ENCODE measurements at places on chromosomes 12 and 14. TPM values are rescaled to one million over a fixed set of nuclear protein-coding genes. Genes with fewer than 3 reads are reported as not detected.

The TOMM20L gene
- polyA plus RNA-seq = not detected

The TSHR gene
- not detected for polyA plus RNA-seq

The KRT73 gene
- not detected for polyA plus RNA-seq

The A2M gene
- polyA plus RNA-seq = not detected

The TDRD9 gene
- polyA plus RNA-seq = not detected

The TRIM9 gene
- 5.7 TPM for polyA plus RNA-seq

The MAP1LC3B2 gene
- polyA plus RNA-seq = 1.4 TPM

The PKP2 gene
- 2.3 TPM for polyA plus RNA-seq

The PPP1R1A gene
- not detected for polyA plus RNA-seq

- no peak for DNase-seq
Measured at GRCh38 chr14:30874999-30875787, 834 bp downstream of the COCH start.

DNA sequence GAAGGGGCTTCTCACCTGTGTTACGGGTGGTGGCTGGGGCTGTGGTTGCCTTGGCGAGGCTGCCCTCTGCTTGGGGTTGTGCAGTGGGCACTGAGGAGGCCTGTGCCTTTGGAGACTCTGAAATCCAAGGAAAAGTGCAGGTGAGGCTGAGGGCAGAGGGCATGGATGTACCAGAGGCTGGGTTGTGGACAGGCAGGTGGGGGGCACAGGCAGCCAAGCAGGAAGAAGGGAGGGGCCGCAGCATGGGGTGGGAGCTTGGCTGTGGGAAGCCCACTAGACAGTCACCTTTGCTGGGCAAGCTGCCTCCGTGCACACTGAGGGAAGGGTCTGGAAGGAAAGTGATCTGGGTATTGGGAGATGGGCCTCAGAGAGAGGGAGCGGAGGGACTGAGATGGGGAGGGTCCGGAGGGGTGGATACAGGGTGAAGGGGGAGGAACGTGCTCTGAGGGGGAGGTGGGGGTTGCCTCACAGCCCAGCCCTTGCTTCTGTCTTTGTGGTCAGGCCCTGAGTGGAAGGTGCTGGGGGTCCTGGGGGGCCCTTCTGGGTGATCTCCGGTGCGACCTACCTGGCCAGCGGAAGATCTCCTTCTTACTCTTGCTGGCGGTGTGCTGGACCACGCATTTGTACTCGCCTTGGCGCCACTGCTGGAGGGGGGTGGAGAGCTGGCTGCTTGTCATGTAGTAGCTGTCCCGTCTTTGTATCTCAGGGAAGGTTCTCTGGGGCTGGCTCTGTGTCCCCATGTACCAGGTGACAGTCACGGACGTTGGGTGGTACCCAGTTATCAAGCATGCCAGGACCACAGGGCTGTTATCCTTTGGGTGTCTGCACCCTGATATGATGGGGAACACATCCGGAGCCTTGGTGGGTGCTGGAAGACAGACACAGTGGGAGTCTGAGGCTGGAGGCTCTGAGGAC is 318.7 kb downstream of the TMEM121 start:
- DNase-seq = no peak

DNA sequence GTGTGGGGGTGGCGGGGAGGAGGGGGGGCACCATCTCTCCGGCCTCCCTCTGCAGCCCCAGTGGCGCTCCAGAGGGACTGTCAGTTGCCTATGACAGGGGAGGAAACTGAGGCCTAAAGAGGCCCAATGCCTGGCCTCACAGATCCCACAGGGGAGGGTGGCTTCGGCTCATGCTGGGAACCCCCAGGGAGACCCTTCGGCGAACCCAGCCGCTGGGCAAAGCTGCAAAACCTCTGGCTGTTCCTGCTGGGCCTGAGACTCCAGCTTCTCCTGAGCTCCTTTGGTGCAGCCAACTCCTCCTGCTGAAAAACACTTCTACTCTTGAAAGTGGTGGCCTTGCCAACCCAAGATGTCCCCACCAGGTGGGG is 170.1 kb upstream of the RTL1 start:
- DNase-seq = no peak

- no peak for DNase-seq
Measured at GRCh38 chr14:41642789-41643188, 36.1 kb downstream of the LRFN5 start.

- DNase-seq = no peak
Measured at GRCh38 chr12:17206553-17206952, 600.6 kb upstream of the LMO3 start.

DNA sequence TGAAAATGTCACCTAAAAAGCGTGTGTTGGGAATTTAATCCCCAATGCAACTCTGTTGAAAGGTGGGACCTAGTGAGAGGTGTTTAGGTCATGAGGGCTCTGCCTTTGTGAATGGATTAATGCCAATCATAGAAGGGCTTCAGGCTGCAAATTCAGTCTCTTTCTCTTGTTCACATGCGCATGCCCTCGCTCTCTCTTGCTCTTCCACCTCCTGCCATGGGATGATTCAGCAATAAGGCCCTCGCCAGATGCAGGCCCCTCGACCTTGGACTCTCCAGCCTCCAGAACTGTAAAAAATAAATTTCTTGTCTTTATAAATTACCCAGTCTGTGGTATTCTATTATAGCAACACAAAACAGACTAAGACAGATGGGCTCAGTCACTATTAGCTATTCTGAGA is 55.4 kb downstream of the PLXNC1 start:
- DNase-seq = no peak

DNA sequence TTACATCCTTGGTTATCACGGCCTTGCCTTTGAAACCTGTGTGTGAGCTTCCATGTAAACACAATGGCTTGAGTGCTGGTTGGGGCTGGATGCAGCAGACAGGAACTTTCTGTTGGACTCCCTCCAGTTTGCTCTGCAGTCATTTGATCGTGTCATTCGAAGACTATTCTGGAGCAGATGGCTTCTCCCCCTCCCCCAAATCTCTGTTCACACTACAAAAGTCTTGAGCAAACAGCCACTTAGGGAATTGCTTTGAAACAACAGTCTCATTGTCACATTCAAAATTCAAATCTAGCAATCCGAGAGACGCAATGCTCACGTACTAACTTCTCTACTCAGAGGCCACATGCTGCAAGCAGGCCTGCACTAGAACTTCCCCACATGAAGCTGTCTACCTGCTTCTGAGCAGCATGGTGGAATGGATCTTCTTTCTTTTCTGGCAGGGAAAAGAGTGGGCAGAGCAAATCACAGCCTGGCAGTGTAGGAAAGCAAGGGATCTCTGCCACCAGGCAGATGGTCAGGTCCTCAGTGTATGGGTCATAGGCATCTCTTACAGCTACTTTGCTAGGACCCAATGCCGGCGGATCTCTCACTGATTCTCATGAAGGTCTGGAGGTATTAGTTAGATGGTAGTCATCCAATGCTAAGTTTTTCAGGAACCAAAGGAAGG is 214.2 kb downstream of the PPM1H start:
- DNase-seq = no peak

DNA sequence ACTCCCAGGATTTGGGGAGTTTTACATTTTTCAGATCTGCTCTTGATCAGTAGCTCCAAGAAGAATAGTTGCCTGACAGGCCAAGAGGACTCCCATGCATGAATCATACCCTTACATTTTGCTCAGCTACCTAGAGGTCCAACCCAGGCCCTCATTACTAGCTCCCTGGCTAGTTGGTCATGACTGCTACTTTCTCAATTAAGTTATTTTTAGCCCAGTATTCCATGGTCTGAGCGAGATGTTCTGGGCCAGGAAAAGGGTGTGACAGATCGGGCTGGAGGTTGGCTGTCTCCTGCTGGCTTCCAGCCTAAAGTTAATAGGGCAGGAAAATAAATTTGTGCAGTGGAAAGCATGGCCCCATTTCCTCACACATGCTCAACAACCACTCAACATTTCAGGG is 379.2 kb downstream of the GRIN2B start:
- no peak for DNase-seq

DNA sequence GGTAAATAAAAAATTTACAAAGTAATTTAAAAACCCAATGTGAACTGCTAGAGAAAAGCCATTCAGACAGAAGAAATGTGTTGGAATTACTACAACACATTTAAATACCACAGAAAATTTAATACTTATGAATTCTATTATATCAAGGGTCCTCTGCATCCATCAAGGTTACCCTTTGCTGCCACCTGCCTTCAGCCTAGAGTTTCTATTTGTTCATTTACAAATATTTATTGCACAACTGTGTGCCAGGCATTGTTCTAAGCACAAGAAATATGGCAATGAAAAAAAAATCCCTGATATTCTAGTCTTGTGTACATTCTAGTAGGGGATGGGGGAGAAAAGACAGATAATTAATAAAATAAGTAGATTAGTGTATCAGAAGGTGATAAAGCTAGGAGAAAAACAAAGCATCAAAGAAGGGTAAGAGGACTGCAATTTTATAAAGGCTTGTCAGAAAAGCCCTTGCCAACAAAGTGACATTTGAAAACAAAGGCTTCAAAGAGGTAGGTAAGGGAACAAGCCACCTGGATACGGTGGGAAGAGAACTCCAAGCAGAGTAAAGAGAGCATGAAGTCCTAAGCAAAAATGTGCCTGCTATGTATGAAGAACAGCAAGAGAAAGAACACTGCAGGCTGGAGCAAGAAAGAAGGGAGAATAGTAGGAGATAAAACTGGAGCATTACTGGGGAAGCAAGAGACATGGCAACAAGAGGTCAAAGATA is 59.1 kb upstream of the SLC6A13 start:
- DNase-seq = peak; percentile 45

GRCh38 chr14:81211844-81212243 is 8.9 kb downstream of the GTF2A1 start:
- peak; percentile 37 for DNase-seq

DNA sequence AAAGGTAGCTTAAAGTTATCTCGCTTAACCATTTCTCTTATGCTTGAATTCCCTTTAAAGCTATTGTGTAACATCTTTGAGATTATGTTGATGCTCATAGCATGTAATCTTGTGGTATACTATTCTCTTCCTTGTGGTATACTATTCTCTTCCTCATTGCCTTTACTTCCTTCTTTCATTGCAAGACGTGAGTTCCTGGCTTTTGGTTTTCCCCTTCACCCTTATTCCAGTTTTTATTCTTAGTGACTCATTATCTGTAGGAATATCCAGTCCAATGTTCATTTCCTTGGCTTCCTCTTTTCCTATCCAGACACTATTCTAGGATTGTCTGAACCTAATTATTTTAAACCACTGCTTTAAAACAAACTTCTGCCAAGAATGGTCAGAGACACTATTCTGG is 564.0 kb downstream of the CCER1 start:
- no peak for DNase-seq

DNA sequence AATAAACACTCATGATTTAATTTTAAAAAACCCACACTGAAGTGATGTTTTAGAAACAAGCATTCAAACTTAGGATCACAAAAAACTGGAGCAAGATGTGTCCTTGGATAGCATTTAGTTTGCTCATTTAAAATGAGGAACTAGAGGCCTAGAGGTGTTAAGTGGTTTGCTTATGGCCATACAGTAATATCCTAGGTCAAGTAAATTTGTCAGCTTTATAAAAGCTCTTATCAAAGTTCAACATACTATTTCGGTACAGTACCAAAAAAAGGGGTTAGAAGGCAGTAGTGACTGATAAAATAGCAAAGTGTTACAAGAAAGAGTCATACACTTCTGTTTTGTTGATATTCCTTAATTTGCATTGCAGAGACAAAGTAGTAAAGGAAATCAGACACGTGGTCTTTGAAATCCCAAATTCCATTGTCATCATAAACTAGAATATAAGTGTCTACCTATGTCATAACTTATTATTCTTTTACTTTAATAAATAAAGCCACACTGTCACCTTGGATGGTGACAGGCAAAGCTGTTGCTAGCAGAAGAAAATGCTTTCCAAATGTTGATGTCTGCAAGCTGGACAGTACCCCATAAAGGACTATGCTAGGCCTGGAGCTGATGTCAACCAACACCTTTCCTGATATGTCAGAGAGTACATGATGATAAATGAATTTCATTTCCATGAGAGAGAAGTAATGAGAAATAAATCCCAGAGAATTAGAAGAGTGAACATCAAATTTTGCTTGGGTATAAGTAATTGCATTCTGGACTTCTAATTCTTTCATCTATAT is 17.6 kb upstream of the SRP54 start:
- no peak for DNase-seq

DNA sequence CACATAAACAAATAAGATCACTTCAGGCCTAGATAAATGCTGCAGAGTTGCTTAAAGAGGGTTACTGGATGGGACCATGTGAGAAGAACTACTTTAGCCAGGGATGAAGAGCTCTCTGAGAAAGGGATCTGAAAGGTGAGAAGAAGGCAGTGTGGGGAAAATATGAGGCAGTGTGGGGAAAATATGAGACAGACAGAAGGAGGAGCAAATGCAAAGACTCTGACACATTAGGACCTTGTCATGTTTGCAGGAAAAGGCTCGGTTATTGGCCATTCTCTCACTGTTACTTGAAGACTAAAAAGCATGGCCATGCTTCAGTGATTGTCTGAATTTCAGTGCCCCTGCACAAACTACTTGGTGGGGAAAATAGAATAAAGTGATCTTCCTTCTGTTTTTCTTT is 22.7 kb upstream of the TRIM9 start:
- no peak for DNase-seq

GRCh38 chr12:113106361-113106760 is 29.2 kb downstream of the RASAL1 start:
- DNase-seq = no peak

DNA sequence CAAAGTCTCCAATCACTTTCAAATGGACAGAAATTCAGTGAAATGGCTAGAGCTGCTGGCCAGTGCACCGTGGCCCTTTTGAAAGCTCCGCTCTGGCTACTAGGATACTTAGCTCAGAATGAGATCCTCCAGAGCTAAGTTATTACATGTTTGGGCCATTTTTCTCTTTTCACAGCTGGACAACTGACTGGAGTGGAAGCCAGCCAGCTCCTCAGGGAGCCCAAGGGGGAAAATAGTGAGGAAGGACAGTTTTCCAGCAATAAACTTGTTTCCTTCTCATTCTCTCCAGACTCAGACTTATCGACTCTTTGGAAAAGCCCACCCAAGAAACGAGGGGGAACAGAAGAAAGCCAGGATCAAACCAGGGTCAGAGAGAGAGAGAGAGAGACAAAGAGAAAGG is 266.0 kb downstream of the KSR2 start:
- DNase-seq = no peak

- no peak for DNase-seq
Measured at GRCh38 chr12:26520869-26521268, 312.1 kb downstream of the ITPR2 start.

DNA sequence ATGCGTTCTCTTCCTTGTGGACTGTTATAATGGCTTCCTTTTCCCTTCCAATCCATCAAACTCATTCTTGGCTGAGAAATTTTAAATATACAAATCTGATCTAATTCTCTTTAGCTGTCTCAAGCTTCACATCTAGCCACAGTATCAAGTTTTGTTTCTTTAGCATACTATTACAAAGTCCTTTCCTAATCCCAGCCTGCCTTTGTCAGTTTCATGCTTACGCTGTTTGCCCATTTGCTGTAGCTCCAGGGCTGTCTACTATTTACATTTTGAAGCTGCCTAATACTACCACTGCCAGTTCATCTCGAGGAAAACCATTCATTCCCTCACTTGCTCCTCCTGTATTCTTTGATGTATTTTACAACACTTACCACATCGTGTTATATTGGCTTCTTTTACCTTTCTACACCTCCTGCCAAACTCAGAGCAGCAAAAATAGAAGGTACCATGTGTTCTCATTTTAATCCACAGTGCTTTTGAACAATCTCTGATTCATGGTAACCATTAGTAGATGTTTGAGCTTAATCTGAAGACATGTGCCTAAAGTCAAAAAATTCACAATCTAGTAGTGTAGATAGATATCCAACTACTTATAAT is 42.9 kb downstream of the ARID4A start:
- no peak for DNase-seq

Data from A549 (cell line).